ENCODE measurements at places on chromosomes 11 and 22.
A peak's percentile ranks its signal among the peaks of the same experiment; 100 is the strongest.

DNA sequence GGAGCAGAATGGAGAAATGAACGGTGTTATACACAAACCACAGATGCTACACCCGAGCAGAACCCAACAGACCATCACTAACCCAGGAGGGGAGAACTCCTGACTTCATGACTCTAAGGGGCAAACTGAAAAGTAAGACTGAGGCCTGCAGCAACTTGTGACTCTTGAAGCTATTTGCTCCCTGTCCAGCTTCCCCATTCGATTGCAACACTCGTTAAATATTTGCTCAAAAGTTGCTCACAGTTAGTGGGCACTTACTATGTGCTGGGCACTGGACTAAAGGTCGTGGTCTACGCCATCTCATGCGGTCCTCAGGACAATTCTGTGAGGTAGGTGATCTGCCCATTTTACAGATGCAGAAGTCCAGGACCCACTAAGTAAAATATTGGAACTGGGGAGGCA is 9.5 kb upstream of the ADA2 start:
- DNase-seq = peak; percentile 60

- DNase-seq = peak; percentile 62
Measured at GRCh38 chr11:69446108-69446507, 35.4 kb upstream of the LINC01488 start.

GRCh38 chr22:49011769-49012648 is 815.7 kb downstream of the BRD1 start:
- no peak for DNase-seq

GRCh38 chr11:45922425-45923082 is at the start of gene LARGE2:
TSS of gene LARGE2 (plus strand) at chr11:45922656. CDS start at chr11:45922883, 227 bp downstream.
- no peak for DNase-seq

GRCh38 chr11:111936040-111936540 is 1.1 kb upstream of the DIXDC1 start:
- DNase-seq = no peak

- DNase-seq = no peak
Measured at GRCh38 chr11:44628730-44629700, 63.6 kb downstream of the CD82 start.

DNA sequence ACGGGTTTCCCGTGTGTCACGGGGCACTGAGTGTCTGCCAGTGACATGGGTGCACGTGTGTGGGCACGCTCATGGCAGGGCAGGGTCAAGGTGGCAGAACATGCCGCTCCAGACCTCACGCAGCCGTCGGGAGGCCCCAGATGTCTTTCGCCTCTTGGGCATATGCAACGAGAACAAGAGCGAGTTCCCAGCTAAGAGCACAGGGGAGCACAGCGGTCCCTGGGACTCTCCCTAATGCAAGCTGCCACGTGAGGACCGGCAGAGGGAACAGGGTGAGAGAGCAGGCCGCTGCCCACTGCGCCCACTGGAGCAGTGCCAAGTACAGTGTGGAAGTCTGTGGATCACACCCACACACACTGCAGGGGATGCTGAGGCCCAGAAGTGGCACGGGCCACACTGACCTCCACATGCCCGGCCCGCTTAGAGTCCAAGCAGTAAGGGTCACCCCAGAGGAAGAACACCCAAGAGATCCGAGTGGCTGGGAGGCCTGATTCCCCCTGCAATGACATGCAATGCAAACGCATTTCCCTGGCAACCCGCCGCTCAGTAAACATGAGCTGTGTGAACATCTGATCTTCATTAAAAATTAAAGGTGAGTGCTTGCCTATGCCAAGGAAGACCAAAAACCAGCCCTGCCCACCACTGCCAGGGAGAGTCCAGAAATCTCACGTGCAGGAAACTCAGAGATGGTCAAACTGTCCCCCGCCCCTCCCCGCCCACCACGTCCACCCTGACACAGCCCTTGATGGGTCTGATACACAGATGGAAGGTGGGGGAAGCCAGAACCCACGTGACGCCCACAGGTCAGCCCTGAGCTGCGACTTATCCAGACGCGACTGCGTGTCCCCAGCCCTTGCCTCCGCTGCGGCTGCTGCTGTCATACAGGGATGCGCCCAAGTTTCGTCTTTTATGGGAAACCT is 11.7 kb downstream of the CERK start:
- DNase-seq = no peak

DNA sequence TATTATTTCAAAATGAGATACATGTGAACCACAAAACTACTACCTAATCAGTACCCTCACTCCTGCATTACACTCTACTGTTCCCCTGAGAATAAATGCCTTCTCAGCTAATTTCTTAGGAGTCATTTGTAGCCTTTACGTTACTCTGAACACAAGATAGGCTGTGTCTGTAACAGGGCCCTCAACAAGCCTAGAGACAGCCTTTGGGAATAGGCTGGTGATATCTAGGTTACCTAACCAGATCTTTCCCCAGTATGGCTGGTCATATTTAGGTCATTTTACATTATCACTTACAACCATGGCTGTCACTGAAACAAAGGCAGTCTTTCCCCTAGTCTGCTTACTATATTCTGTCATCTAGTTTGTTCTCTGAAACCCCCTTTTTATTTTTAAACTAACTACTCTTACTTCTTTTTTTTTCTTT is 14.2 kb downstream of the ATM start:
- DNase-seq = no peak
